ENCODE measurements at places on chromosomes 5 and 9. TPM values are rescaled to one million over a fixed set of nuclear protein-coding genes. Genes with fewer than 3 reads are reported as not detected.

DNA sequence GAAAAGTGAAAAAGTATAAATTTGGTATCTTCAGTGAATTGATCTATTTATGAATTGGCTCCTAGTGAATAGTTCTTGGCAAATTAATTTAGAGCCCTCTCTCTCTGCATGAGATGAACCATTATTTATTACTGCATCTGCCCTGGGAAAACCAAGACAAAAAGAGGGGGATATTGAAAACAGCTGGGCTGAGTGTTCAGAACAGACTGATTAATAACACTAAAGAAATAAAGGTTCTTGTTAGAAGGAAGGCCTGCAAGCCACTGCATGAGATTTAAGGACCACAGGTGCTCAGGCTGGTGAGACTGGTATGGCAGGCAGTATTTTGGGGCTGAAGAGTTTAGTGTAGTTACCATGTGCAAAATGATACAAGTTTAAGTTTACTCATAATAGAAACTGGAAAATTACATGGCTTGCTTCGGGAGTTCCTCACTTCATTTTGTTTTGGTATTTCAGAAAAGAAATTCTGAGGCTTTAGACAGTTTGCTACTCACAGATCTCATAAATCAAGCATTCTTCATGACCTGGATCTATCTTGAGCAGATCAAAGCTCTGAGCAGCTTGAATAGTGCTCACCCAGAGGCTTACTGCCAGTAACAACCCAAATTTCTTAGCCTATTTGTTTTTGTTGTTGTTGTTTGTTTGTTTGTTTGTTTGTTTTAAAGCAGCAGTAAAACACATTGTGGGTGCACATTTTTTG, 56.1 kb downstream of the KIAA1958 start:
- H3K27ac ChIP-seq: no peak overlapping the region
- no peaks in the 10 kb centered on the region for H3K27me3 ChIP-seq
- H3K4me1 ChIP-seq: no peaks in the 10 kb centered on the region
- DNase-seq: no peak

Gene DCP2
- 5.3 TPM for polyA plus RNA-seq

DNA sequence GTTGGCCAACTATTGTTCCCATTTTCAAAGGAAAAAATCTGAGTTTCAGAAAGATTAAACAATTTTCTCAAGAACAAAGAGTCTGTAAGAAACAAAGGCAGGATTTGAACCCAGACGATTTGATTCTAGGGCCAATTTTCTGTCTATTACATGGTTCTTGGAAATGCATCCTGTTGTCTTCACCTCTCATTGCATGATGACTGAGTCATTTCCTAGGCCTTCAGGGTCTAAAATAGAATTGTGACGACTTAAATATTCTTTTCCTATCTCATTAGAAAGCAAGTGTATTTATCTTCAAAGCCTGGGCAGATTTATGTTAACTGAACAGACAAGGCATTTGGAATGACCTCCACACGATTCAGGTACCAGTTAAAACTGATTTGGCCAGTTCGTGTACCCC, 512.9 kb downstream of the NTRK2 start:
- no peak overlapping the region for H3K4me3 ChIP-seq
- no peaks in the 10 kb centered on the region for H3K36me3 ChIP-seq
- no peaks in the 10 kb centered on the region for H3K4me1 ChIP-seq
- no peak for DNase-seq

Gene FIBCD1
- 3.9 TPM for polyA plus RNA-seq

Gene PCDH12
- polyA plus RNA-seq: 2.9 TPM

Gene AP3B1
- polyA plus RNA-seq: 14.4 TPM

GRCh38 chr5:157066080-157066479, 7.2 kb upstream of the HAVCR1 start:
- no peaks in the 10 kb centered on the region for H3K27me3 ChIP-seq
- no peaks in the 10 kb centered on the region for H3K4me1 ChIP-seq
- H3K4me3 ChIP-seq: no peak overlapping the region
- no peak for DNase-seq
- no peaks in the 10 kb centered on the region for H3K36me3 ChIP-seq
- no peak overlapping the region for H3K27ac ChIP-seq

GRCh38 chr9:81372628-81373191, 316.6 kb downstream of the TLE1 start:
- no peak overlapping the region for H3K4me3 ChIP-seq
- peak; percentile 42 for DNase-seq
- H3K4me1 ChIP-seq: peaks cover 16% of the 10 kb centered on the region
- H3K36me3 ChIP-seq: no peaks in the 10 kb centered on the region
- H3K27ac ChIP-seq: no peak overlapping the region
- no peaks in the 10 kb centered on the region for H3K27me3 ChIP-seq

GRCh38 chr5:115749016-115749415, 67.4 kb downstream of the CDO1 start:
- no peak for DNase-seq
- no peak overlapping the region for H3K27ac ChIP-seq
- H3K4me1 ChIP-seq: no peaks in the 10 kb centered on the region
- H3K4me3 ChIP-seq: no peak overlapping the region

- no peak overlapping the region for H3K27ac ChIP-seq
- H3K4me1 ChIP-seq: peaks cover 55% of the 10 kb centered on the region
- H3K36me3 ChIP-seq: peaks cover 4% of the 10 kb centered on the region
- no peak for DNase-seq
- H3K27me3 ChIP-seq: no peaks in the 10 kb centered on the region
- no peak overlapping the region for H3K4me3 ChIP-seq
Observed at GRCh38 chr5:100840370-100840769, 62.7 kb downstream of the ST8SIA4 start.

Gene PIP5KL1
- 0.12 TPM for polyA plus RNA-seq

DNA sequence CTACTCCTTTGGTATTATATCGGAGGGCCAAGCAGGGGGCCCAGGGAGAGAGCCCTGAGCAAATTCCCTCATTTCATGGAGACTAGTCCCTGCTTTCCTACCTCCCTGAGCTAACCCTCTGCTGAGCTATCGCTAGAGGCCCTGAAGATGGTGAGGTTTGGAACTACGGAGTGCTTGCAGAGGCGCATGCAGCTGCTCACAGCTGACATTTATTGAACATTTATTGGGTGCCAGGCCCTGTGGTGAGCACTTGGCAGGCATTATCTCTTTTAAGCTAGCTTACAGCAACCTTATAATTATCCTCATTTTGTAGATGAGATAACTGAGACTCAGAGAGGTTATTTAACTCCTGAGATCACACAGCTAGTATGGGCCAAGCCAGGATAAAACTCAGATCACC, 9.8 kb downstream of the FAT2 start:
- no peaks in the 10 kb centered on the region for H3K27me3 ChIP-seq
- H3K36me3 ChIP-seq: no peaks in the 10 kb centered on the region
- H3K4me1 ChIP-seq: no peaks in the 10 kb centered on the region
- no peak overlapping the region for H3K4me3 ChIP-seq
- H3K27ac ChIP-seq: no peak overlapping the region

- no peak for DNase-seq
- H3K4me1 ChIP-seq: no peaks in the 10 kb centered on the region
- no peaks in the 10 kb centered on the region for H3K36me3 ChIP-seq
- H3K27me3 ChIP-seq: no peaks in the 10 kb centered on the region
- peak overlapping the region; percentile 87 for H3K27ac ChIP-seq
- H3K4me3 ChIP-seq: peak overlapping the region; percentile 89
Observed at GRCh38 chr9:83622433-83622938, 457 bp upstream of the IDNK start.

DNA sequence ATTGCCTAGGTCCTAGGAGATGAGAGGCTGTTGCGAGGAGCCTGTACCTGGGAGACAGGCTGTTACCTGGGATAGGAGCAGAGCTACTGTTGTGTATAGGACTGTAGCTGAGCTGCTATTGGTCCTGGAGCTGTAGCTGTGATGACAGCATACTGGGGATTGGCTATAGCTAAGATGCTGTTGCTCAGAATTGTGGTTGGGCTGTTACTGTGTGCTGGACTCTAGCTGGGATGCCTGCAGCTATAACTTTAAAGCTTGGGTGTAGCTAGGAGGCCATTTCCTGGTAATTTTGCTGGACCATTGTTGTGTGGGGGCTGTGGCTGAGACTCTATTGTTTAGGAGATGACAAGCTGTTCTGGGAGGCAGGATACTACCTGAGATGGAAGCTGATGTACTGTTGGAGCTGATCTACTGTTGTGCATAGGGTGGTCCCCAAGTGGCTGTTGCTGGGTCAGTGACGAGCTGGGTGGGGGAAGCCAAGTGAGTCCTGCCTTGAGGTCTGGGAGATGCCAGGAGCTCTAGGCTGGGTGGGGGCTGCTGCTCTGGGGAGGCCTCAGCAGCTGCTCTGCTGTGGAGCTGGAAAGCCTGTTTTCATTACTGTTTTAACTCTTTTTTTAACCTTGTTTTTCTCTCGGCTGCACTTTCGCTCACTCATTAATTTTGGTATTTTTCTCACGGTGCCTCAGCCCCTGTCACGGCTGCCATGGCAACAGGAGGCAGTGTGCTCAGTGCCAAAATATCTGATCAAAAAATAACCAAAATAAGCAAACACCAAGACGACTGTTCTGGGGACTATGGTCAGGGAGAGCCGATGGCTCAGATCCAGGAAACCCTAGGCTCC, 3.0 kb upstream of the PCDH1 start:
- H3K4me1 ChIP-seq: peaks cover 65% of the 10 kb centered on the region
- peak overlapping the region; percentile 84 for H3K27ac ChIP-seq
- H3K4me3 ChIP-seq: no peak overlapping the region
- H3K27me3 ChIP-seq: peaks cover 23% of the 10 kb centered on the region
- H3K36me3 ChIP-seq: no peaks in the 10 kb centered on the region

DNA sequence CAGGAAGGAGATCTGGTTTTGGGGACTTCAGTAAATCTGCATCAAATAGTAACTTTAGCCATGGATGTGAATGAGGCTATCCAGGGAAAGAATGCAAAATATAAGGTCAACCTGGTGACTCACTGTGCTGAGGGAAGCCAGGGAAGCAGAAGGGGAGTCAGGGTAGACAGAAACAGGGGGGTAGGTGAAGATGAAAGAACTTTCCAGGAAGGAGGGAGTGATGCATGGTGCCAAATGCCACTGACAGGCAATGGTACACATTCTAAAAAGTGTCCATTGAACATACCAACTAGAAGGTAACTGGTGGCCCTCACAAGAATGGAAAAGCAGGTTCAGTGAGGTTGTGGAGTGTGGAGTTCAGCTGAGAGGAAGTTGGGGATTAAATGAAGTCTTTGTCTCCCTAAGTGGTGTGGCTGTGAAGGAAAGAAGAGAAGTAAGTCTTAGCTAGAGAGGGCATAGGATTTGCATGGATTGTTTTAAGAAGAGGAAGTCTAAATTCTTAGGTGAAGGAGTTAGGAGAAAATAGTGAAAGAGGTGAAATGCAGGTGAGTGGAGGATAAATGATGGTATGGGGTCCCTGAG, 35.5 kb downstream of the PALM2AKAP2 start:
- peaks cover 6% of the 10 kb centered on the region for H3K4me1 ChIP-seq
- H3K4me3 ChIP-seq: no peak overlapping the region
- no peaks in the 10 kb centered on the region for H3K27me3 ChIP-seq
- peak overlapping the region; percentile 38 for H3K27ac ChIP-seq

Gene CTNNAL1
- 54.4 TPM for polyA plus RNA-seq

- no peak for DNase-seq
- peak overlapping the region; percentile 8 for H3K4me3 ChIP-seq
- H3K36me3 ChIP-seq: no peaks in the 10 kb centered on the region
- no peaks in the 10 kb centered on the region for H3K4me1 ChIP-seq
- H3K27me3 ChIP-seq: no peaks in the 10 kb centered on the region
- peak overlapping the region; percentile 86 for H3K27ac ChIP-seq
Observed at GRCh38 chr5:144028636-144029035, 141.8 kb downstream of the YIPF5 start.

DNA sequence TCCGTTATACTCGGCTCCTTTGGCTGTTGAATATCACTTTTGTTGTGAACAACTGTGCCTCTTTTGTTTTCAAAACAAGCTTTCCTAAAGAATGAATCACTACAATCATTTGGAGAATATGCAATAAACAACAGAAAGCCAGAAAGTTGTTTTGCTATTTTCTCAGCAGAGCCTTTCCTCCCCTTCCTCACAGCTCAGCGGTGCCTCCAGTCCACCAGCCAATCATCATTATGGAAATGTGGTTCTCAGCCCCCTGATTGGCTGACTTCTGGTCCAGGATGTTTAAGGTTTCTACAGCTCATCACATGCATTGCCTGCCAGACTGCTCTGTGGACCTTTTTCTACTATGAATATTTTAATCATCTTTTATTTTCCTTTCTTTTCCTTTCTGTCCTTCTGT, 9.1 kb upstream of the ZNF608 start:
- H3K4me3 ChIP-seq: no peak overlapping the region
- DNase-seq: no peak
- no peaks in the 10 kb centered on the region for H3K27me3 ChIP-seq

GRCh38 chr9:121674952-121675351, 23.5 kb downstream of the DAB2IP start:
- DNase-seq: no peak
- no peaks in the 10 kb centered on the region for H3K27me3 ChIP-seq
- peaks cover 70% of the 10 kb centered on the region for H3K4me1 ChIP-seq

GRCh38 chr5:171477101-171477500, 57.7 kb downstream of the FGF18 start:
- no peak for DNase-seq
- no peaks in the 10 kb centered on the region for H3K36me3 ChIP-seq
- H3K27me3 ChIP-seq: no peaks in the 10 kb centered on the region
- no peak overlapping the region for H3K27ac ChIP-seq

GRCh38 chr5:58150926-58151325, 309.0 kb downstream of the PLK2 start:
- H3K36me3 ChIP-seq: no peaks in the 10 kb centered on the region
- H3K4me3 ChIP-seq: no peak overlapping the region
- H3K4me1 ChIP-seq: no peaks in the 10 kb centered on the region
- H3K27me3 ChIP-seq: no peaks in the 10 kb centered on the region
- no peak for DNase-seq

- H3K27ac ChIP-seq: peak overlapping the region; percentile 35
- no peak overlapping the region for H3K4me3 ChIP-seq
- no peaks in the 10 kb centered on the region for H3K4me1 ChIP-seq
- no peaks in the 10 kb centered on the region for H3K36me3 ChIP-seq
- H3K27me3 ChIP-seq: no peaks in the 10 kb centered on the region
Observed at GRCh38 chr5:34503379-34504253, 152.5 kb upstream of the RAI14 start.

GRCh38 chr9:108117795-108118194, 628.2 kb upstream of the KLF4 start:
- no peaks in the 10 kb centered on the region for H3K27me3 ChIP-seq
- H3K27ac ChIP-seq: no peak overlapping the region
- no peak overlapping the region for H3K4me3 ChIP-seq
- H3K36me3 ChIP-seq: no peaks in the 10 kb centered on the region
- DNase-seq: no peak
- H3K4me1 ChIP-seq: no peaks in the 10 kb centered on the region

DNA sequence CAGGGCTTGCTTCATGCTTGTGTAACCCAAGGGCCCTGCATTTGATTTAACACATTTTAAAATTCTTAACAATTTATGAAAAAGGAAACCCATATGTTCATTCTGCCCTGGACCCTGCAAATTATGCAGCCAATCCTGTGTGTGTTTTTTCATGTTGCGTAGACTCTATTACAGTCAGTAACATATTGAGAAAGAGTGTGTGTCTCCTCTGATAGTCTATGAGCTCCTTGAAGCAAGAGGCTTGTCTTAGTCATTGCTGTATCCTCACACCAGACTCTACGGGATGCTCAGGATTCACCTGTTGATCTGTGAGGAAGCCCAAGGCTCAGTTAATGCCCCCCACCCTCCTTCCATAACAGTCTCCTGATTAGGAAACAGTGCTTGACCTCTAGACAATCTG, 177.3 kb upstream of the DMAC1 start:
- H3K27me3 ChIP-seq: no peaks in the 10 kb centered on the region
- peaks cover 43% of the 10 kb centered on the region for H3K4me1 ChIP-seq
- no peaks in the 10 kb centered on the region for H3K36me3 ChIP-seq
- no peak overlapping the region for H3K4me3 ChIP-seq
- H3K27ac ChIP-seq: no peak overlapping the region
- DNase-seq: no peak

Gene GRXCR2
- 0.80 TPM for polyA plus RNA-seq

Gene PTPN3
- 14.6 TPM for polyA plus RNA-seq

Gene ALDH1A1
- 17.2 TPM for polyA plus RNA-seq
